ENCODE measurements at places on chromosomes 2 and 18.

DNA sequence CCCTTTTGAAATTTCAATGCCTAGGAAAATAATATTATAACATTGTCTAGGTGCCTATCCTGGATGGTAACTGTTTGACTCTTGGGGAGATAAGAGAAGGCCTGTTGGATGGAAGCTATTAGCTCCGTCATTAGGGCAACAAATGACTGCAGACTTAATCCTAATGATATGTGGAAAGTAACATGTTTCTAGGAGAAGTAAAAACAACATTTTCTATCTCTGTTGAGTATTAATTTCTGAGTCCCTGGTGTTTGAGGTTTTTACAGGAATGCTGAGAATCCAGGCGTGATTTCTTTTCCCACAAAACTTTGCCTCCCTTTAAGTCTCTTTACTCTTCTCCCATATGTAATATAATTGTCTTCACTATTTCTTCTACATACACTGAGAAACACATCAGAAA is 159.1 kb downstream of the GALNT1 start:
- no peak for DNase-seq

DNA sequence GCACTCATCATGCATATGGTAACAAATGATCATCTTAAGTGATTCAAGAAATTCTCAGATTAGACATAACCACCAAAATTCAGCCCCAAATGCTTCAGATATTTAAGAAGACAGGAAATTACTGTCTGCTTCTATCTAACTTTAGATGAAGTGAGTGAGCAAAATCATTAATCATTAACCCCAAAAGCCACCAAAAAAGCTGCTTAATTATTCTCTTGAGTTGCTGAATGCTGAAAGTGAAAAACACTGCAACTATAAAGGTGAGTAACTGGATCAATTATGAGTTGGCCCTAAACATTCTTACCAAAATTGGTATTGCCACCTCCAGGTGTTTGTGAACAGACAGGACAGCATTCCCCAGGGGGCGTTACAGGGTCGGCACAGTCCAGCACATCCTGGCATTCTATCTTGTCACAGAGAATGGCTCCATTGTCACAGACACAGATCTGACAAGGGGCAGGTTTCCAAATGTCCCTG is 69.6 kb downstream of the COL5A2 start:
- no peak for DNase-seq

- DNase-seq, result no peak
Observed at GRCh38 chr2:60515721-60516226, 37.7 kb downstream of the BCL11A start.

DNA sequence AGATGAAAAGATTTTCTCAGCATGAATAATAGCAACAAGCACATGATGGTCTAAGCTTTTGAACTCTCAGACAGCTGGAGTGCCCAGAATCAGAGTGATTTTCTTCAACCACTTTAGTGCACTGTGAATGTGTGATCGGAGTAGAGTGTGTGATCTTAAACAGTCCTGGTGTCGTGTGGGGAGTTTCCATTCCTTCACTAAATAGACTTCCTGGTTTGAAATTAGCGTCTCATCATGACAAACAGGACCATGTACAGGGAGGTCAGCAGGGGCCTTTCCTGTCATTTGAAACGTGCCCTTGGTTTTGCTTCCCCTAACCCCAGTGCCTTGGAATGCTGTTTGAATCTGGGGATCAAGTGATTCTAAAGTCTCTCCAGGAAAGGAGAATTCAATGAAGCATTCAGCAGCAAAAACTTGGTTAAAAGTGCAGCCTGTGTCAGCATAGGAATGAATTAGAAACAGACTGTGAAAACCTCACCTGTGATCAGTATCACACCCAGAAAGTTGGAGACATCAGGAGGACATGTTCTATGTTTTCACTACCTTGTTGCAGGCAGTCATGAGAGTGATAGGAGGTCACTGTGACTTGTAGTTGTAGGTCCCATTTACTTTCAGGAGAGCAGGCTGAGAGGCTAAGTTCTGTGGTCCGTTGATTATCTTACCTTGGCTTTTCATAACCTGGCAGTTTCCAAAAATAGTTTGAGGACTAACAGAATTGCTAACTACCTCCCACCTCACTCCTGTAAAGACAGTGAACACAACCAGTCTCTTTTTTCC is 400.3 kb downstream of the MTX2 start:
- DNase-seq, result no peak

- no peak for DNase-seq
Observed at GRCh38 chr2:224155896-224156295, 116.8 kb upstream of the SERPINE2 start.

DNA sequence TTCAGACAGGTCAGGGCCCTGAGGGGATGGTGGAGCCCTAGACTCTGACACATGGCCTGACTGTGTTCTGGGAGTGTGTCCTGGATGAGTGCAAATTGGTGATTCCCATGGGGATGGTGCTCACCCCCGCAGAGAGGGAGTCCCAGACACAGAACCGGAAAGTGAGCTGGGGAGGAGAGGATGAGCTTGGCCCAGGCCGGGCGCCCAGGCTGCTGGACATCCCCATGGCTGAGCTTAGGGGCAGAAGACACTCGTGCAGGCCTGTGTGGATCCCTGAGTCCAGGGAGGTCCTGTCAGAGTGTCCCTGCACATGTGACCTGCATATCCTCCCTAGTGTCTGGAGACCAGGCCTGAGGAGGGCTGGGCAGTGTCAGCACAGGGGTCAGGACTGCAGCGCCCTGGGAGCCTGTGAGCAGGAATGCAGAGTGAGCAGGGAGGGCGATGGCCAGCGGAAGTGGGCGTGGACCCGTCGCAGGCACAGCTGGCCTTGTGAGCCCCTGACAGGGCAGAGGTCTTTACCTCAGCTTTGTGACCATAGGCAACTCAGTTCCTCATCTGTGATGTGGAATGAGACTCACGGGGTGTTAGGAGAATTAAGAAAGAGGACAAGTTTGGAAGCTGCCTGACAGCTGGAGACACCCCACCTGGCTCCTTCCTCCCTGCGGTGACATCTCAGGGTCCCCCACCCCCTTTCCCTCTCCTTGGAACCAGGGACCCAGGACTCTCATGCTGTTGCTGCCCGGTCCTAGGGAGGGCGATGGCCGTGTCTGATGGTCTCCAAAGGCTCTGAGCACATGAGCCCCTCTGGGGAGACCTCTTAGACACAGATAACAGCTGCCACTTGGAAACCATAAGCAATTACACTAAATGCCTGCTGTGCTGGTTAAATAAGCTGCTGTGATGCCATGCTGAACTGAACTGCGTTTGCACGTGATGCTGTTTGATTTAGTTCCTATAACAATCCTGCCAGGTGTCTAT is 62.6 kb upstream of the HS6ST1 start:
- no peak for DNase-seq

DNA sequence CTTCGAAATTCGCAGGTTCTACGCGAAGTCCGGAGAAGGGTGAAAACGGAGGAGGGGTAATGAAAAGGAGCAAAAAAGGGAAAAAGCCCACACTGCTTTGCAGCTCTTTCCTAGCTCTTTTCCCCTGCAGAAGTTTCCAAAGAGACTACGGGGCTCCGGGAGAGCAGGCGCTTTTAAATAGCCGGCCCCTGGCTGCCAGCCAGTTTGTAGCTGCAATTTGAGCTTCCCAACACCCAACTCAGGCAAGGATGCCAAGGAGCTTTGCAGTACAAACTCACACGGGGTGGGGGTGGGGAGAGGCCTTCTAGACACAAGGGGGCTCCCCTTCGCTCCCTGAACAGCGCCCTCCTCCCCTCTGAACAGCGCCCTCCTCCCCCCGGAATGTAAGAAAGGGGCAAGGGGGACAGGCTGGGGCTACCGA is at the start of gene IGFBP5:
TSS of gene IGFBP5 (minus strand) at position 149 of the 421 bp plus-strand sequence. CDS start 774 bp downstream, outside the sequence.
- DNase-seq, result no peak

DNA sequence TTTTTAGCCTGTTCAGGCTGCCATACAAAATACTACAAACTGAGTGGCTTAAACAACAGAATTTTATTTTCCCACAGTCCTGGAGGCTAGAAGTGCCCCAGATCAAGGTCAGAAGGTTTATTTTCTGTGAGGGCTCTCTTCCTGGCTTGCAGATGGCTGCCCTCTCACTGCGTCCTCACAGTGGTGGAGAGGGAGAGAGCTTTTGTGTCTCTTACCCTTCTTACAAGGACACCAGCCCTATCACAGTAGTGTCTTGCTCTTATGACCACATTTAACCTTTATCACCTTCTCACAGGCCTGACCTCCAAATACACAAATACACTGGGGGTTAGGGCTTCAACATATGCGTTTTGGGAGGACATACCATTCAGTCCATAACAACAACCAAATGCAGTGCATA is 11.7 kb downstream of the WDR7 start:
- no peak for DNase-seq
